Activated naive CD4-positive, alpha-beta T cell treated with anti-CD3 and anti-CD28 coated beads, Interleukin-2, amount 50 U/mL, for 72 hours (primary cell): ENCODE measurements at places on chromosomes 7 and 10. TPM values are rescaled to one million over a fixed set of nuclear protein-coding genes. Genes with fewer than 3 reads are reported as not detected.

DNA sequence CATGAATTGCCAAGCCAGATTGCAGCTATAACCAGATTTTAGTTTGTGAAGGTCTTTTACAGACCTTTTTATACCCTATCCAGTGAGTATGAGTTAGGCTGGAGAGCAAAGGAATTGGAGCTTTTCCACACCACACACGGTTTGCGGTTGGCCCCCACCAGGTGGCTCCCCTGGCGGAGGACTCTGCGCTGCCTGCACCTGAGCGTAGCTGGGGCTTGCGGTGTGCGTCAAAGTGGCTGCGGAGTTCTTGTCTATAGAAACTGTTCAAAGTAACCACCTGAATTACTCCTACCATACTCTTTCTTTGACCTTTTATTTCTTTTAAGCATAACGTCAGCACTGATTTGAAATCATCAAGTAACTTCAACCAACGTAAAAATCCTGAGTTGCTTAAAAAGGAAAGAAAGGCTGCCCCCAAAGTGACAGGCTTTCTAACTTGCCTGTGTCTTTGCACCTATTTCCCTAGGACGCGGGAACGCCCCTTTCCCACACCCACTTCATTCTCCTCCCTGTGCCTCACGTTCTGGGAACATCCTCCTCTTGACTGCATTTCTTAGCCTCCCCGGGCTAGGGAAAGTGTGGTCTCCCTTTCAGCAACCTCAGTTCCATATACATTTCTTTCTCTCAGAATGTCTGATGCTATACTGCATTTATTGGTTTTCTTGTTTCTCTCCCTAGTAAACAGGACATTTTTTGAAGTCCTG is 47.6 kb upstream of the TMEM72 start:
- no peak for DNase-seq

DNA sequence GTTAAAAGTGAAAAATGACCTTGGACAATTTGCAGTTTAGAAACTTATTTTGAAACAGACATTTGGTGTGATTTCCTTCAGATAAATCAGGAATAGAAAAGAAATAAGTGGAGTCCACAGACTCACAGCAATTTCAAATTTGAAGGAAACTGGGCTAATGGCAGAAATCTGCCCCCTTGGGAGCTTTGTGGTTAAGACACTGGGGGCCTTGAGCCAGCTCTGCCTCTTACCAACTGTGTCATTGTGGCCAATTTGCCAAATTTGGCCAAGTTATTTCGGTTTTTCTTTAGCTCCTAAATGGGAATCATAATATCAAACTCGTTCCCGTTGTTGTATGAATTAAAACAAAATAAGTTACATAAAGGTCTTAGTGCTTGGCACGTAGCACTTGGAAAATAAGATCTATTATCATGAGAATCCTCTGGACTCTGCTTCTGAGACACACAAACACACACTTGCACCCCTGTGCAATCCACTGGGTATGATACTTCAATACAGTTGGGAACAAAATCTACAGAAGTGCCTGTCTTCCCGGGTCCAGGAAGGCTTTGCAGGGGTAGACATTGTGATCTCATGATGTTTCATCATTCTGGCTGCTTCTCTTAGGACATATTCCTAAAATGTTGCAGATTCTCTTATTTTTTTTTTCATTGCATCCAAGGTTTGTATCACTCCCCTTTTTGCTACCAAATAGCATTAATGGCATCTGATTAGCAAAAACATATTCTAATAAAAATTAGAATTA is 4.9 kb downstream of the ARMC3 start:
- no peak for DNase-seq

- DNase-seq = no peak
Observed at GRCh38 chr10:118682533-118682932, 72.2 kb downstream of the CACUL1 start.

DNA sequence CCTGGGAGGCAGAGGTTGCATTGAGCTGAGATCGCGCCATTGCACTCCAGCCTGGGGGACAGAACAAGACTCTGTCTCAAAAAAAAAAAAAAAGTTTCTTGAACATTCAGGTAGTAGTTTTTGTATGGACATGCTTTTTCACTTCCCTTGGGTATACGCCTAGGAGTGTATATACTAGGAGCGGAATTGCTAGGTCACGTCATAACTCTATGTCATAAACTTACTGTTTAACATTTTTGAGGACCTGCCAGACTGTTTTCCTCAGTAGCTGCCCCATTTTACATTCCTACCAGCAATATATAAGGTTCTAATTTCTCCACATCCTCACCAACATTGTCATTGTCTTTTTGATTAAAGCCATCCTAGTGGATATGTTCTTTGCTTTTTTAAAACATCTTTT is 51.6 kb downstream of the MKI67 start:
- no peak for DNase-seq

DNA sequence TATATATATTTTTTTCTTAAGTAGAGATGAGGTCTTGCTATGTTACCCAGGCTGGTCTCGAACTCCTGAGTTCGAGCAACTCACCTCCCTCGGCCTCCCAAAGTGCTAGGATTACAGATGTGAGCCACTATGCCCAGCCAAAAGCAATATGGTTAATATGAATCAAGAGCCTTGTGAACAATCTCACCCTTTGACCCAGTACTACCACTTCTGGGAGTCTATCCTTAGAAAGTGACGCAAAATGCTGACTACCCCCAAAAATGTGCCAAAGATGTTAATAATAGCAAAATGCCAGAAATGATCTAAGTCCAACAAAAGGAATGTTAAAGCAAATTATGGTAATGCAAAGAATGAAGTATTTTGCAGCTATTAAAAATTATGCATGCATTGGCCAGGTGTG is 44.3 kb downstream of the HOXA1 start:
- DNase-seq = no peak

- no peak for DNase-seq
Observed at GRCh38 chr10:76086761-76087639, 655.6 kb downstream of the LRMDA start.

SEMA3D gene
- total RNA-seq = not detected

RARRES2 gene
- 0.12 TPM for total RNA-seq

PTPRZ1 gene
- total RNA-seq = not detected

ZNF33B gene
- 14.1 TPM for total RNA-seq

BMPER gene
- total RNA-seq = not detected
